ENCODE measurements at places on chromosomes 1 and 21.
A peak's percentile ranks its signal among the peaks of the same experiment; 100 is the strongest.

DNA sequence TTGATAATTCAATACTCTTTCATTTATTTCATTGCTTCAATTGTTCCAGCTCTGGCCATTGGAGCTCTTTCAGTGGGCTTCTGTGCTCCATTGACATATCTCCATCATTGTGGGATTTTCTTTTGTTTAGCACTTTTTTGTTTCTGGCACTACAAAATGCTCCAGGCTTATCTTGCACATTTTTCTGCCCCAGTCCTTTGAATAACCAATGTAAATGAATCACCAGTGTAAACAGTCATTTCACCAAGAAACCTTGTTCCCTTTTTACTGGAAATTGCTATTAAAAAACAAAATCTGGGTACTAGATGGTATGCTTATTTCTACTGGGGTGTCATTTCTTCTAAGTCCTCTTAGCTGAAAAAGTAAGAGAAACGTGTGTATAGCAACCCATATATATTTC, 173.0 kb upstream of the LYPLAL1 start:
- DNase-seq = no peak

DNA sequence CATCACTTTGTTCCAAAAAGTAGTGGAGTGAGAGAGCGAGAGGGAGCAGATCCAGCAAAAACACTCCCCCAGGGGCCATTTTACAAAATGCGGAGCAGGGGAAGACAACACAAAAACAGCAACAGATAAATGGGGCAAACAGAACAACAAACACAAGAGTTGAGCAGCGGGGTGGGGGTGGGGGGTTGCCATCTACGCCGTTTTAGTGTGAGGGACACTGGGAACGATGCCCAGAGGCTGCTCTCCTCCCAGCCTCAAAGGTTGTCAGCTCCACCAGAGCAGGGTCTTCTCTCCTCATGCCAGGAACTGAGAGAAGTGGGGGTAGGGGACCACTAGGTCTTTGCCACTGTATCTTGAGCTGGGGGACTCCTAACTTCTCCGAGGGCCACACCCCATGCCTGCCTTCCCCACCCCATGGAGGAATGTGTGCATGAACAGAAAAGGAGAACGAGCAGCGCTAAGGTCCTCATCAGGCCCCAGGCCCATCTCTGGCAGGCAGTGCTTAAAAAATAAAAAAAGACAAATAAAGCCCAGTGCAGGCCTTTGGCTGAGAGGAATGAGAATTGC, 1.3 kb upstream of the PBXIP1 start:
- DNase-seq = no peak

GRCh38 chr1:155174324-155175280, 953 bp downstream of the TRIM46 start:
- no peak for DNase-seq

DNA sequence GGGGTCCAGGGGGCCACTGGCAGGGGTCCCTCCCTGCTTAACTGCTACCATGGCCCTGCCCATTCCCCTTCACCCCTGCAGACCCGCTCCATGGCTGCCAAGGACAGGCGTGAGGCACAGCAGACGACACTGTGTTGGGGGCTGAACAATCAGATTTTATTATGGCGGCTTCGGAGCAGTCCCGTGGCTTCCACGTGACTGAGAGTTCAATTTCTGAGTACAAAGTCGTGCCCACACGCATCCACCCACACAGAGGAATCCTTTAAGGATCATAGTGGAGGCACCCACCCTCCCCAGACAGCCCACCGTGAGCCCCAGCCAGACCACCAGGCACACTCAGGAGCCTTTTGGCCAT, 1.5 kb downstream of the HES5 start:
- no peak for DNase-seq

DNA sequence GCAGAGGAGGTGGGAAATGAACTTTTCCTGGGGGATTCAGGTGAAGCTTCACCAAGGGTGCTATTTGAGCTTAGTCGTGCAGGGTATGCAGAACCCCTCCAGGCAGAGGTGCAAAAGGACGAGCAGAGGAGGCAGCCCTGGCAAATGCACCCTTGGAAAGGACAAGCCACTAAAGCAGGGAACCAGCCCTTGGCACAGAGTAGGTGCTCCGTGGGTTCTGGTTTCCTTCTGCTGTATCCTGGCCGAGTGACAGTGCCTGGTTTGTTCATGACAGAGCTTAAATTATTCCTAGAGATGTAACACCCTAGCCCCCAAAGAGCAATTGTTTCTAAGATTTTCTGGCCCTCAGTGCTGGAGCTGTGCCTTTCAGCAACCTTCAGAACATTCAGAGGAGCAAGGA, 73.4 kb upstream of the SYT6 start:
- no peak for DNase-seq

DNA sequence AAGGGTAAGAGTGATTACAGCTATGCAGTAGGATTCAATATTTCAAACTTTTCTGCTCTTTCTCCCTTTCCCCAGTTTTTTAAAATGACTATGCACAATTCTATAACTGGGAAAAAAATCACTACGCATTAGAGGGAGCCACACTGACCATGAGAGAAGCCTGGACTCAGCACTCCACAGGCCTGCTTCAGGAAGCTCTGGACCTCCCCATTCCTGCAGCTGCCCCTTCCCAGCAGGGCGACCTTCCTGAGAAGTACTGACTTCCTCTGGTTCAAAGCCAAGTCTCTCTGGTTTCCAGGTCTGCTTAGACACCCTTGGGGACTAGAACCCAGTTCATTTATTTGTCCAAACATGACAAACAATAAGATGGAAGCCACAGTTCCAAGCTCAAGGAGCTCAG, 42.0 kb upstream of the CLSTN1 start:
- DNase-seq = no peak

DNA sequence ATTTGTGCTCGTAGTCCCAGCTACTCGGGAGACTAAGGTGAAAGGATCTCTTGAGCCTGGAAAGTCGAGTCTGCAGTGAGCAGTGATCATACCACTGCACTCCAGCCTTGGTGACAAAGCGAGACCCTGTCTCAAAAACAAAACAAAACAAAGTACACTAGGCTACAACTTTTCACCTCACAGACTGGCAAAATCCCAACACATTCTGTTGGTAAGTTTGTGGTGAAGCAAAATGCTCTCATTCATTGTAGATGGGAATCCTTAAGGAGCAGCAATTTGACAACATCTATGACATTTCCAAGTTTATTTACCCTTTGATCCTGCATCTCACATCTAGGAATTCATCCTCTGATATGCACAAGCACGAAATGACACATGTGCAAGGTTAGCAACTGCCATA, 20.2 kb upstream of the SLC1A7 start:
- no peak for DNase-seq

GRCh38 chr1:235552146-235552716, 48.0 kb upstream of the B3GALNT2 start:
- no peak for DNase-seq

- DNase-seq = no peak
These were observed 11.0 kb downstream of the CAMK2N1 start for GRCh38 chr1:20474996-20475395.

GRCh38 chr1:64946916-64947315, 19.4 kb downstream of the JAK1 start:
- DNase-seq = no peak

GRCh38 chr1:43705334-43705733, 2.0 kb upstream of the ST3GAL3 start:
- no peak for DNase-seq

GRCh38 chr1:93753791-93754763, 72.4 kb upstream of the BCAR3 start:
- DNase-seq = no peak

GRCh38 chr1:40316595-40317393, at the start of gene COL9A2:
COL9A2 (minus strand) TSS chr1:40317286; CDS start chr1:40317197, 89 bp downstream.
- DNase-seq = peak; percentile 47

DNA sequence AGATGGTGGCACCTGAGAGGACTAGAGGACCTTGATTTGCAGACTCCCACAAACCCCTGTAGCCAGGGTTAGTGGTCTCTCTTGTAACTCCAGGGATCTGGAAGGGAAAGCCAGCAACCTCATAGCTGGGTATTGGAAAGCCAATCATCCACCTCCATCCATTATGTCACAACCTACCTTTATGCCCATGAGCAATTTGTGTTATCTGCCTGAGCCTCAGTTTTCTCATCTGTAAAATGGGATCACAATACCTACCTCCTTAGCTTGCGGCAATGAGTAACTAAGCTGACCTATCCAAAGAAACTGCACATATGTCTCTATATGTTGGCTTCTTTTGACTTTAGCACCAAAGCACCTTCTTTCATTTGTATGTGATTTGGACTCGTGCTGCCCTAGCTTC, 14.5 kb downstream of the DLGAP3 start:
- DNase-seq = no peak

- no peak for DNase-seq
These were observed 37.4 kb upstream of the NRDC start for GRCh38 chr1:51915951-51916350.

- no peak for DNase-seq
These were observed 51.8 kb downstream of the FBXO2 start for GRCh38 chr1:11602424-11602823.

DNA sequence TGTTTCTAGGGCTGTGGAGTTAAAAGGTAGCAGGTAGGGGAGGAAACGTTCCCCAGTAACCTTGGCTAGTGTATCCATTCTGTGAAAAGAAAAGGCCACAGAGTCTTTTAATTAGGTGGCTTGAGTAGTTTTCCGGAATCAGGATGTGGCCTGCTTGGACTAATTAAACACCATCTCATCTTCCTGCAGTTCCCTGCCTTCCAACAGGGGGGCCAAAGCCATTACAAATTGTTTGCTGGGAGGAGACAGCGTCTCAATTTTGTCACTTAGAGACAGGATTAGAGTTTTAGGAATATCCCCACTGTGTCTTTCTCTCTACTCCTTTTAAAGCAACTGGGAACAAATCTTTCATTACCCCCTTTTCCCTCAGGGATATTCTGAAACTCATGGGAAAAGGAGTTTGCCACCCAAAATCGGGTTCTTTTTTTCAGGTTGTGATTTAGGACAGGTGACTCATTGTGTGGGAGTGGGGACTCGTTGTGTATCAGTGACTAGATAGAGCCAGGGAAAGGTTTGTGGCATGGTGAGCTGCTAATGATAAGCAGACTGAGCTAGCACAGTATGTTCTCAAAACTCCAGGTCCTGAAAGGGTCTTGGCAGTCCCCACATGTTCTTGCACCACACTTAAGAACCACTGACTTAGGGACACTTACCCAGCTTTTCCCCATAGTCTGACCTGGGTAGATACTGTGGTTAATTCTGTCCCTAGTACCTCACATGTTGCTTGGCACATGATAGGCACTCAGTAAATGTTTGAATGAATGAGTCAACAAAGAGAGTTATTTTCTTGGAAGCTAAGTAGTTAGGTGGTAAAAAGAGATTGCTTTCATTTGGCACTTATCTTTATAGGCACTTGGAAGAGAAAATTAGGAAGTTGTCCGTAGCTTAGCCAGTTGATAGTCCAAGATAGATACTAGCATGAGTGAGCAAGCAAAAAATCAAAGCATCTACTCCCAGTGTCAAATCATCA, 22.5 kb downstream of the INTS3 start:
- no peak for DNase-seq

GRCh38 chr1:178345238-178345637, 151.5 kb downstream of the CLEC20A start:
- DNase-seq = no peak

GRCh38 chr1:235317168-235317567, 10.8 kb downstream of the ARID4B start:
- DNase-seq = no peak

DNA sequence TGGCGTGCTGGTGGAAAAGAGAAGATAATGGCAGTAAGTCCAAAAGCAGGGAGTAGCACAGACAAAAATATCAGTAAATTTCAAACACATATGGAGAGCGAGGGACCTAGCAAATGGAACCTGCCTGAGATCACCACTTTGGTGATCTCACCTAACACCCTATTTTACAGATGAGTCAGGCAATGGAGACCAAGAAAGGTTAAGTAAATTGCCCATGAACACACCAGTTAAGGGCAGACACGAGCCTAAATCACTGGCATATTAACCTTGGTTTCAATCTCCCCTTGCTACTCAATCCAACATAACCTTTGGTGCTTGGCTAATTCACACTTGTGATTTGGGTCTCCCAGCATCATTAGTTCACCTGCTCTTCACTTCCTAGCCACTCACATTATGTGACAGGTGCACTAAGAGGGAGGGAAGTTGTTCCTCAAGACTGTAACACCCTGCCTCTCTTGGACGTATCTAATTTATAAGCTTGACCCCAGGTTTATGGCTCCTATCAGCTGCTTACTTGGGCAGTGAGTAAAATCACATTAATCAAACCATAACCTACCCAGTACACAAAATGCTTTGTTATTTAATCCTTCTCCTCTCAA, 11.5 kb downstream of the ZNF697 start:
- DNase-seq = no peak

DNA sequence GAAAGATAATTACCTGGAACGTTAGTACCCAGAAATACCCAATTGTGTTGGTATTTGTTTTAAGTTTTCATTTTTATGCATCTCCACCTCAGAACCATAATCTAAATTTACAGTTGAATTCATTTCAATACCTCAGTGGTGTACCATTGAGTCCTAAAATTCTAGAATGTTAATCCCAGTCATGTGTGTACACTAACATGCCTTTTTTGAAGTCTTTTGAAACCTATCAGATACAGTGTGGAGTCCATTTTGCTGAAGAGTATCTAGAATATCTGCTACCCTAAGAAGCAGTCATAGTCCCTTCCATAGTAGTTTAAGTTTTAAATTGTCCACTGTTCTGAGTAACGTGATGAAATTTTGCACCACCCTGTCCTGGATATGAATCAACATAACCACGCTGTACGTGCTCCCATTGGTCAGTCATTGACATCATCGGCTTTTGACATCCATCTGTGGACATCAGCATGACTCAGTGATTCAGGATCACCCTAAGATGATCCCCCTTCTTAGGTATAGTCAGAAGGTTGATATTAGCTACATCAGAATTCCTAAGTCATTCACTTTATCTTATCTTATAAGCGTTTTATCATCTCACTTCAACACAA, 7.5 kb upstream of the ASH1L start:
- DNase-seq = no peak

GRCh38 chr1:99445486-99445885, 181.2 kb downstream of the PLPPR4 start:
- DNase-seq = no peak

DNA sequence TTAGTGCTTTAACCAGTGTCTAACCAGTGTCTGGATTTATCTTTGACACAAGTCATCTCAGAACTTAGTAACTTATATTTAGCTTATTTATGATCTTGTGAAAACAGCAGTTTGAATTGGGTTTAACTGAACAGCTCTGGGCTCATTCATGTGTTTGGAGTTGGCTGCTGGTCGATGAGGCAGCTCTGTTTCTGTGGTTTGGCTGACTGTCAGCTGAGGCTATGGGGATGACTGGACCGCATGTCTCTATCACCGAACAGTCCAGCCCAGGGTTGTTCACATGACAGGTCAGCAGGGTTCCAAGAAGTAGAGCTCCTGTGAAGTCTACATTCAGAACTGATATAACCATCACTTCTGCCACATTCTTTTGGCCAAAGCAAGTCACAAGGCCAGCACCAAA, 29.1 kb upstream of the C21orf91 start:
- DNase-seq = no peak

DNA sequence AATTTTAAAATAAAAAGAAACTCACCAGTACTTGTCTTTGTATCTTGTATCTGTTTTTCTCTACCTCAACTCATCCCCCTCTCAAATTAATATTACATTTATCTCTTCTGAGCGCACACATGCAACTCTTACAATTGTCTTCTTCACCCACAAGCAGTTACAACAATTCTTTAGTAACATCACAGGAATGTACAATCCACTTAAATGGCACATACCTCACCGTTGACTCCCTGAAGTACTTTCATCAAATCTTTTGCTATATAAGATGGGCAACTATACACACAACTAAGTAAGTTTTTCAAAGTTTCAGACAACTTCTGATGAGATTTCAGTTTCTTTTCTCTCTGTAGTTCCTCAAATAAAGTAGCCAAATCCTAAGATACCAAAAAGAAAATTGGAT, 28.3 kb downstream of the HEATR1 start:
- no peak for DNase-seq

Measured in activated gamma-delta T cell treated with anti-CD3 and anti-CD28 coated beads, Interleukin-2, amount 50 U/mL, for 16 hours (primary cell).